ENCODE measurements at places on chromosomes 7 and 10.

DNA sequence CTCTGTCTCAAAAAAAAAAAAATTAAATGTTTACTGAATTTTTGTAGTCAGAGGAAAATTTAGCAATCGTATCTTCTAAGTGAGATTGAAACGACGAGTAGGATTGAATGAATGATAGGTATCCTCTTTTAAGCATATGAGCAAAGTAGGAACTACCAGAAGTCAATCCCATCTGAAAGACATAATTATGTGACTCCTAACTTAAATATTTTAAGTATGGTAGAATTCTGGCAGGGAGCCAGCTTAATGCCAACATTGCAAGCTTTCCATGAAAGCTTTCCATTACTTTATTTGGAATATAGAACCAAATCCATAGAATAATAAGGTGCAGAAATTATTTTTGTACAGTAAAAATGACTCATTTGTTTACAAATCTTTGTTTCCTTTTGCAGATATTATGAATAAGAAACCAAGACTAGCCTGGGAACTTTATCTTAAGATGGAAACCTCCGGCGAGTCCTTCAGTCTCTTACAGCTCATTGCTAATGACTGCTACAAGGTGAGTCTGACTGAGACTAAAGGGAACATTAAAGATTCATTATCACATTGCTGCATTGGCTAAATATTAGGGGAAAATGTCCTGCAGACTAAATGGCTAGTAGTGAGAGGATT is 50.2 kb upstream of the UBN2 start:
- no peak for DNase-seq

DNA sequence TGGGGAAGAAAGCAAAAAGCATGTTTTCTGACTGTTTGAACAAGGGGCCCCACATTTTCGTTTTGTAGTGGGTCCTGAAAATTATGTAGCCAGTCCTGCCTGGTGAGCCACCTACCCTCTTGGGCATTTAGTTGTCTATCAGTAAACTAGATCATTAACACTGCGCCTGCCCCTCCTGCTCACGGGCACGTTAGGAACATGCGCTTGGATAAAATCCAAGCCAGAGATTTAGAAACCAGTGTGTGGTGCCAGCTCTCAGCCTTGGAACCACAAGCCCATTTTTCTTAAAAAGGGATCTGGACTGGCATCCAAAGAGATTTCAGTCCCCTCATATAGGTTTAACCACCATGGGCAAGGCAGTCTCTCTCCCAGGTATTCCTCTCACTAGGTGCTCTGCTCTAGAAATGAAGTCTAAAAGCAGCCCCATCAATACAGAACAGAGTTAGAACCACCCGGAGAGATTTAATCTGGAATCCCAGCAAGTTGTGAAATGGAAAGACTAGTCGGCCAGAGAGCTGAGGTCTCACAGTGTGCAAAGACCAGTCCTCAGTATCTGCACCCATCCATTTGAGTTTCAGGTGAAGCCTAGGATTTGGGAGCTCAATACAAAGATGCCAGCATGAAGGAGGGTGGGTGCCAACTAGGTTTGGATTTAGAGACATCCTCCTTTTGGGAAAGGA is 123.9 kb upstream of the TCF7L2 start:
- DNase-seq = no peak

GRCh38 chr10:35006836-35007235 is 83.3 kb downstream of the CUL2 start:
- DNase-seq = no peak

DNA sequence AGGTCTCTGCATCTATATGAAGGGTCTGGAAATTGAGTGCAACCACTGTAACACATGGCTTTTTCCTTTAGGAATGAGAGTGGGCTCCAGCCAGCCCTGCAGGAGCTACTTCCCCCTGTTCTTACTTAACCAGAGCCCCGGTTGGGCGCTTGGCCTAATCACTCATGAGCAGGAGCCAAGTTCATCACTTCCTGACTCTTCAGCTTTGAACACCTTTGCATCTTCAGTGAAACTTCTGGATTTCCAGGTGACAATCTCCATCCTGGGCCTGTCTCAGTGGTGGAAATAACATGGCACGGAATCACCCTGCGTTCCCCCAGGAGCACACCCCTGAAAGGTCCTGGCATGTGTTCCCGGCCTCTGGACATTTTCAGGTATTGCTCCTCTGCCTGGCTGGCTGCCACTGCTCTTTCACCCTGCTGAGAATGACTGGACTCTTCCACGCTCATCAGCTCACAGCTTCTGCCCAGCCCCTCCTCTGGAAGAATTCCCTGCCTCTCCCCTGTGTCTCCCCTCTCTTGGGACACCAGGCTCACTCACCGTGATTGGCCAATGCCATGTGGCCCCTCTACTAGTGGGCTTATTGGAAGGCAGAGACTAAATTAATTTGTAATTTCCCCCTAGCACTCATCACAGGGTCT is 229.1 kb upstream of the GRB10 start:
- DNase-seq = no peak

DNA sequence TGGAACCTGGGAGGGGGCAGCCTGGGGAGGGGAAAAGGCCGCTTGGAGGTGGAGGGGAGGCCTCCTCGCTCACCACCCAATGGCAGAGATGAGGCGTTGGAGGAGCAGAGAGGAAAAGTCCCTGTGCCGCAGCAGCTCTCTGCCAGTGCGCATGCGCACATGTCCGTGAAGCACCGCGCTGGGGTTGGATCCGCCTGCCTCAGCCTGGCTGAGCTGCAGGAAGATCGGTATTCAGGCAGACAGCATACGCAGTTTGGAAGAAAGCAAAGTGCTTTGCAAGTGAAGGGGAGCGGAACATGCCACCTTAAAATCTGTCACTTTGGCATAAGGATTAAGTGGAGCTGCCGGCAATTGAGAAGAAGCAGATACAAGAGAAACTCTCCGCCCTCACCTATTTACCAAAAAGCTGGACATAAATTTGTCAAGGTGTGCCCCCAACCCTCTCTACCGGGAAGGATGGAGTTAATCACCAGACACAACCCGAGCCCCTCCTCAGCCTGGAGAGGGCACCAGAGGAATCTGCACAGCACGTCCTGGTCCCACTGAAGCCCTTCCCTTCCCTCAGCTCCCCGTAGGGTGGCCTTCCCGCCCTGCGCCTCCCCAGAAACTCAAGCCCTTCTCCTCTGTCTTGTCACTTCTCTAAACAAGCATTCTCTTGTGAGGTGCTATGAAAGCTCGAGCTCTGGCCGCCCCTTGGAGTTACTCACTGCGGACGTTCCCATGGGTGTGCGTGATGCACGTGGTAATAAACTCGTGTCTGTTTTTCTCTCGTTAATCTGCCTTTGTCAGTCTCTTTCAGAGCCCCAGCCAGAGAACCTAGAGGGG is 32.2 kb upstream of the TMEM72 start:
- no peak for DNase-seq

DNA sequence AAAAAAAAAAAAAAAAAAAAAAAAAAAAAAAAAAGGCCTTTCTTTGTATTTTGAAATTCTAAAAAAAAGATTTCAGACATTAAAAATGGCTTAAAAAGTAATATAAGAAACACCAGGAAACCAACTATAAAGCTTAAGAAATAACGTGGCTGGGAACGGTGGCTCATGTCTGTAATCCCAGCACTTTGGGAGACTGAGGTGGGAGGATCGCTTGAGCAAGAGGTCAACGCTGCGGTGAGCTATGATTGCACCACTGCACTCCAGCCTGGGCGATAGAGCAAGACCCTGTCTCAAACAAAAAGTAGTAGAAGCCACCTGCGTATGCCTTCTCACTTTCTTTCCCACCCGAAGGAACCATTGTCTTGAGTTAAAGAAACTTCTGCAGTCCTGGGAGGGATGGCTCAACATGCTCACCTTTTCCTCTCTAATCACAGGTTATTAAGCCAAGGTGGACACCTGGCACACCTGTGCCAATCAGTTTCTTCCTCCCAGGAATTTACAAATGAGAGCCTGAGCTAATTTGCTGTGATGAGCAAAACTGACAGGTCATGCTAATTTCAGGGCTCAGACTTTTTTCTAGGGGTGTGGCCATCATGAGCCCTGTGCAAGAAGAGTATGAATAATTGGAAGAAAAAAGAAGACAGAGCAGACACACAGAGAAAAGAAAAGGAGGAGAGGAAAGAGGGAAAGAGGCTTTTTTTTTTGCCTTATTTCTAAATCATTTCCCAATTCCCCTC is 72.0 kb upstream of the PARD3 start:
- no peak for DNase-seq

DNA sequence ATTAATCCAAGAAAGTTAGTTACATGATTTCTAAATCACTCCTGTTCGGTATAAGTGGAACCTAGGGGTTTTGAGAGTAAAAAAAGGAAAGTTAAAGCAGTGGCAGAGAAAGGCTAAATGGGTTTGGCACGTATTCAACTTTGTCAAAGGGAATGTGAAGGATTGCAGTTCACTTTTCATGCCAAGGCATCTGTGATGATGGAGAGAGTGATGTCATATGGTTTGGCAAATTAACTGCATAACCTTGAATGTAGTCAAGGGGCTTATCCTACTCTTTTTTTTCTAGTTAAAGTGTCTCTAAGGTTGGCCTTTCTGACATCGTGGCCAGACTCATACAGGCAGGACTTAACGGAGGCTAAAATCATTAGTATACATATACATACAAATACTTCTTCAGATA is 277.8 kb downstream of the EXOC4 start:
- no peak for DNase-seq

DNA sequence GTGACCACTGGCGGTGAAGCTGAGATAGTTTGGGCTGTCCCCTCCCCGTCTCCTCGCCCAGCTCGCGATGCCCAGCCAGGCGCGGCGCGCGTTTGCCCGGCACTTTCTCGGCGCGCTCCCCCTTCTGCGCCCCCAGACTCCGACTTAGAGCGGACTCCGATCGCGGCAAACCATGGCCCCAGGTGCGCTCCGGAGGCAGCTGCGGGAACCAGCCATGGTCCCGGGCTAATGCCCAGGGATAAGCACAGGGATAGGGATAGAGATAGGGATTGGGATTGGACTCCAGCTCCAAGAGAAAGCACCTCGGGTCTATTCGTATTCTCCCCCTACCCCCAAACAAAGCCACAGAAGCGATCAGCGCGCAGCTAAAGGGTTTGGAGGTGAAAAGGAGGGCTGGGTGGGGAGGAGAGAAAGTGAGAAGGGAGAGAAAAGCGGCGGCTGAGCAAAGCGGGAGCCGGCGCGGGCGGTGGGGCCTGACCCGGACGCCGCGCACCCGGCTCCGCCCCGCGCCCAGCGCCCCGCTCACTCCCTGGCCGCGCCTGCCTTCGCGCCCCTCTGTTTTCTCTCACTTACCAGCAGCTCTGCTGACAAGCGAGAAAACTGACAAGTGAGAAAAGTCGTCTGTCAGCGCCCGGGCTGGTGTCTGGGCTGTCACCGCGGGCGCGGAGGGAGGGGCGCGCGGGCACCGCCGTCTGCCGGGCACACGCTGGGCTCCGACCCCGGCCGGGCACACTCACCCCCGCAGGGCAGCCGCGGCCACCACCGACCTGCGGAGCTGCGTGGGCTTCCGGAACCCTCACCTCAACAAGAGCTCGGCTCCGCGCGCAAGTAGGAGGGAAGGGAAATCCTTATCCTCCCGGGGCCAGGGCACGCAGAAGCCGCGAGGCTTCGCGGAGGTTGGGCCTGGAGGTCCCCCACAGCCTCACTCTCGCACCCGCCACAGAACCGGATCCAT is at the start of gene PDE1C:
Gene PDE1C, minus strand, starts transcription at position 2 of the 955 bp plus-strand sequence.
- DNase-seq = no peak

DNA sequence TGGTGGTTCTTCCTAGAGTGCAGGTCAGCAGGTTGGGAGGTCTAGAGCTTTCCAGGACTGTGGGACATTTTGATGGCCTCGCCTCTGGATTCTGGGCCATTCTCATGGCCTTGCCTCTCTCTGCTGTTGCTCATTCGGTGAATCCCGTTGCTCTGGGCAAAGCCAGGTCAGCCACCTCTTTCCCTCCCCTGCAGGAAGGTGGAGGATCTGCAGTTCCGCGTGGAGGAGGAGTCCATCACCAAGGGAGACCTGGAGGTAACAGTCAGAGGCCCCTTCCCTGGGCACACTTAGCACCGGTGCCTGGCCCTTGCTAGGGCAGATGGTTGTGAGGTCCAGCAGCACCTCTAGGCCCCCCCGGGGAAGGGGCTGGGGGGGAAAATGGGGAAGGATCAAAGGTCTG is 74.9 kb downstream of the CLIP2 start:
- no peak for DNase-seq

DNA sequence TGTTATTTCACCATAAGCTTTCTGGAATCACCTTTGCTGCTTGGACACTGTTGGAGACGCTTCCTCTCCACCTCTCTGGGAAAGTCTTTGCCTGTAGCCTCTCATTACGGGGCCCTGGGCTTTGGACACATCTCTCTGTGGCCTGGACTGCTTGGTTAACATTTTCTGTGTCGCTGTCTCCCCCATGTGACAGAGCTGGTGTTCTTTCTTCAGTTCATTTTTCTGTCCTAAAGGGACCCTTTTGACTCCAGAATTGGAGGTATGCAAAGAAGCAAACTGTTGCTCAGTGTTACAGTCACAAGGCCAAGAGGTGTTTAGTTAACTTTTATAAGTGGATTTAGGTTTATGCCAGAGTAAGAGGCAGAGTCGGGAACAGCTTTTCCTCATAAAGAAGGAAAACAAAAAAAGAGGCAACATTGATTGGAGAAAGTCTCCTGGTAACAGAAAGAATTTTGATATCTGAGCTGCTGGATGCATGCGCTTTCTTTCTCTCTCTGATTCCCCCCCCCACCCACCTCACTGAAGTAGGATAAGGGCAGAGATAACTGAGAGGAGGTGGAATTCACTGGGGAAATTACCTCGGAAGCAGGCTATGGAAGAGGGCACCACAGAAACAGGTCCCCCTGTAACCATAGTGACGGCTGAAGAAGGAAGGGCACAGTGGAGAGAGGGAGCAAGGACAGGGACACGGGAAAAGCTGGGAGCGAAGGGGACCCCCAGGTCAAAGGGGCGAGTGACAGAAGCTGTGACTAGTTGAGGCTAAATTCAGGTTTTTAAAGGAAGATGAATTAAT is 57.8 kb downstream of the LGI1 start:
- DNase-seq = no peak

DNA sequence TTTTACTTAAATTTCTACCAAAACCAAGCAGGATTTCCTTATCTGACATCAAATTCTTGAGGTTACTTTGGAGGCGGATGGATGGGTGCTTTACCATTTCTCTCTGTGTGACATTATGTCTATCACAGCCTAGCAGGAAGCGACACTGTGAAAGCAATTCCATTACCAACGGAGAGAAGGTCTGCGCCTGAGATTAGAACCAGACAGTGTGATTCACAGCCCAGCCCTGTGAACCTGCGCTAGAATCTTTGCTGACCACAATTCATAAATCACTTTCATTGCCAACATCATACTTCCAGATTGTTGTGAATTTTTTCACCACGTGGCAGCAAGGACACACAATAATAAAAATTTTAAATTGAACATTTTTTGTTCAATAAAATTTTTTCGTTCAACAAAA is 126.5 kb downstream of the CUBN start:
- peak; percentile 16 for DNase-seq

DNA sequence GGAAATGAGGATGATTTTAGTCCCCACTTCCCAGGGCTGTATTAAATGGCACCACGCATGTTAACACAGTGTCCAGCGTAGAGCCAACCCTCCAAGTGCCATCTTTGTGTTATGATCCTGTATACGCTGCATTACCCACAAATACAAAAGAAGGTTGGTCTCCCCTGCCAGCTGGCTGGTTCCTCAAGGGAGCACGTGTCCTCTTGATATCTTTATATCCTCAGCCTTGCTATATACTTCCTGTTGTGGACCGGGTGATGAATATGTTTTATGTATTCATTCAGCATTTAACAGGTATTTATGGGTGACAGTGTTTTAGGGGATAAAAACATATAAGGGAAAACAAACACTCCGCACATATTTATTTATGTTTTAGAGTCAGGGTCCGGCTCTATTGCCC is 23.2 kb upstream of the PRRT4 start:
- no peak for DNase-seq

Data from LoVo (cell line).